ENCODE measurements at places on chromosomes 12 and 14.

DNA sequence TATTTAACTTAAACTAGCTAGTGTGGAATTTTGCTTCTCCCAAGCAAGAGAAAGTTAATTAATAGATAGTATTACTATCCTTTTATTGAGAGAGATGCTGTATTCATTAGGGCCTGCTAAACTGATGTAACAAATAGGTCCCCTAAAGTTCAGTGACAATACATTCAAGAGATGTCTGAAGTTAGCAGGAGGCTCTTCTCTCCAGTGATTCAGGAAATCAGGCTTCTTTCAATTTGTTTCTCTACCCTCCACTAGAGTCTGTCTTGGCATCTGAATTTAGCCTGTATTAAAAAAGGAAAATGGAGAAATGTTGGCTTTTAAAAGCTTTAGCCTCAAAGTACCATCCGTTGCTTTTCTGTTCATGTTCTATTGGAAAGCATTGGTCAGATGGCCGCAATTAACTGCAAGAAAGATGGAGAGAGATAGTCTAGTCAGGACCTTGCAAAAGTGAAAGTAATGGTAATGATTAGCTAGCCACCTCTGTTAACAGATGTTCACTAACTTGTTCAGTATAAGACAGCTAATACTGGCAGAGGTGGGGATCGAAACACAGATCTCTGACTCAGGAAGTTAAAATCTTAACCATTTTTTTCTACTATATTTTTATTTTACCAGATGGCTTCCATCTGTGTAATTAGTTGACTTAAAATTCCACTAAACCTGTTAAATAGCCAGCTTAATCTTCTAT is 786.8 kb downstream of the TMTC2 start:
- DNase-seq, result no peak

GRCh38 chr12:46396826-46397225 is 24.3 kb upstream of the SLC38A2 start:
- DNase-seq, result no peak

DNA sequence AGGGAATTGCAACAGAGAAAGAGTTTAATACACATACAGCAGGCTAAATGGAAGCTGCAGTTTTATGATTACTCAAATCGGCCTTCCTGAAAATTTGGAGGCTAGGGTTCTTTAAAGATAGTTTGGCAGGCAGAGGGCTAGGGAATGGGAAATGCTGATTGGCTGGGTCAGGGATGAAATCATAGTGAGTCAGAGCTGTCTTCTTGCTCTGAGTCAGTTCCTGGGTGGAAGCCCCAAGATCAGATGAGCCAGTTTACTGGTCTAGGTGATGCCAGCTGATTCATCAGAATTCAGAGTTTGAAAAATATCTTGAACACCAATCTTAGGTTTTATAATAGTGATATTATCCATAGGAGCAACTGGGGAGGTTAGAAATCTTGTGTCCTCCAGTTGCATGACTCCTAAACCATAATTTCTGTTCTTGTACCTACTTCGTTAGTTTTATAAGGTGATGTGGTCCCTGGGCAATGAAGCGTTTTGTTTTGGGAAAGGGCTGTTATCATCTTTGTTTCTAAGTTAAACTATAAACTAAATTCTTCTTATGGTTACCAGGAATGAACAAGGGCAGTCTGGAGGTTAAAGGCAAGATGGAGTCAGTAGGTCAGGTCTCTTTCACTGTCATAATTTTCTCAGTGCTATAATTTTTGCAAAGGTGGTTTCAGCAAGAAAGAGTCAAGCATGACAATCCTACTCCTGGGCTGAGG is 257.8 kb upstream of the CCDC196 start:
- no peak for DNase-seq

GRCh38 chr12:78439666-78440065 is 424.9 kb upstream of the SYT1 start:
- DNase-seq, result no peak

- no peak for DNase-seq
These were observed 87.5 kb downstream of the PLXNC1 start for GRCh38 chr12:94235848-94236247.

All from hepatic stellate cell (primary cell).